ENCODE measurements at places on chromosomes 6 and 20.

DNA sequence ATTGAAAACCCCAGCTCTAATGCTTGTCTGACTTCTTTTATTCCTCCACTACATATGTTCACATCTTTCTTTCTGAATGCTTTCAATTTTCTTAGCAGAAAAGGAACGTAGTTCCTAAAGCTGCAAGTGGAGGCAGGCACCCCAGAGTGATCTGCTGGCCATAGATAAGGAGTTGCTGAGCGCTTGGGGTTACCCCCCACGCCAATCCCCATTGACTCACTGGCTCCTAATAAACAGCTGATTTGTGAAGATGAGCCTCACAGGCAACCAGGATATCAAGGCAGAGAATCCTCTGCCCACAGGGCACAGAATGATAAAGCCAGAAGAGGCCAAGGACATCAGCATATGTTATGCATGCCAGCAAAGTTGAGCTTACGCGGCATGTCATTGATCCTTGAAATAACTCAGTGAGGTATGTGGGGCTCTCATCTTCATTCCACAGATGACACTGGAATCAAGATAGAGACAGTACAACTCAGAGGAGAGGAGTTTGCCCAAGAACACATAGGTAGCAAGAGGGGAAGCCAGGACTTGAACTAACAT is 129.1 kb upstream of the PTPRT start:
- DNase-seq: no peak

GRCh38 chr20:1940581-1940980 is 45.4 kb downstream of the SIRPA start:
- DNase-seq: no peak

GRCh38 chr6:160010067-160010466 is 41.2 kb downstream of the IGF2R start:
- DNase-seq: no peak

GRCh38 chr6:125533710-125534397 is 215.6 kb upstream of the HEY2 start:
- DNase-seq: no peak

DNA sequence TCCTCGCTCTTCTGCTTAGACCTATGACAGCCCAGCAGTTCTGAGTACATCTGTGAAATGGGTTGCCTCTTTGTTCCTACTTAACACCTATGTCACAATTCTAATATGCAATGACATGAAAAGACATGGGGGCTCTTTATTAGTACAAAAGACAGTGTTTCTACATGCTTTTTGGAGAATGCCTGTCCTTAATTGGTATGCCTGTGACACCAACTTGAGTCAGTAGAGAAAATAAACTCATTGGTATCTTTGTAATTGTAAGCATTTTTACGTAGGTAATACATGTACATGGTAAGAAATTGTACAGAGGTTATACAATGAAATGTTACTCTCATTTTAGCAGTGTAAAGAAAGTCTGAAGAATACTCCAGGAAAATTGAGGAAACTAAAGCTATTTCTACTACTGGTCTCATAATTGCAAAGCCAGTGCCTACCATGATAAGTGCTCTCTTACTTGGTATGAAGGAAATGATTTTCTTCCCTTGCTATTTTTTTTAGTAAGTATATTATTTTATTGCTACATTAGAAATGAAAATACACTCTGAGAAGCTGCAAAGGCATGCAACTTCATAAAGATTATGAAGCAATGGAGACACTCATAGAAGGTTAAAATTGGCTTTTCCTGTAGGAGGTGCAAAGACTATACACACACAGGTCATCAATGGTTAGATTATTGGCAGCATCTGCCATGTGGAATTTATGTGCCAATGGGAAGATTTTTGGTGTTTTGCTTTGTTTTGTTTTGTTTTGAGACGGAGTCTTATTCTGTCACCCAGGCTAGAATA is 4.9 kb upstream of the EEF1A1 start:
- no peak for DNase-seq

DNA sequence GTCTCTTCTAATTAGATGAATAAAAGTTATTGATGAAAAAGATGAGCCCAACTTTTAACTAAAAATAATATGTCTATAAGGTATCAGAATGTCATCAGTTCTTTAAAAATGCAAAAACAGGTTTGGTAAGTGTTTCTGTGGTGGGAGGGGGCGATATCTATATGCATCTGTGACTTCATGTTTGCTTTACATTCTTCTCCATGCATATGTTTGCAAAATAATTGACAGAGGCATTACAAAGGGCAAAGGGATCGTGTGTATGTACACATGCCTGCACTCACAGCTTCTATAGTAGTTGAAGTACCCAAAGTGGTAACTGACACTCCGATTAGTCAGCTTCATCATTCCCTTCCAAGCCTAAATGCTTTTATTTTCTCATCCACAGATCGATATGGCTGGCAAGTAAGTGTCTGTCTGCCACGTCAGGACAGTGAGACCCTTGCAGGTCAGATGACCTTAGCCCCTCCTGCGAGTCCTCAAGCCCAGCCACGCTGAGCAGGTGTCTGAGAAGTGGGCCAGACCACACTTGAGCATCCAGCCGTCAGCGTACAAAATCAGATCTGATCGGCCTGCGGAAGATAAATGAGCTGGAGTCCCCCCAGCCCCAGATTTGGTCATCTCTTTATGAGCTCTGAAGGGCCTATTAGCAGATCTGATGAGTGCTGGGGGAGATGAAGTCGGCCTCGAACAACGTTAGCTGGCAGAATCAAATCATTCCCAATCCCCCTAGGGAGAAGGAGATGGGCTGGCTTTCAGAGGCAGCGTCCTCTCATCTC is 369.1 kb downstream of the MAFB start:
- DNase-seq: no peak

DNA sequence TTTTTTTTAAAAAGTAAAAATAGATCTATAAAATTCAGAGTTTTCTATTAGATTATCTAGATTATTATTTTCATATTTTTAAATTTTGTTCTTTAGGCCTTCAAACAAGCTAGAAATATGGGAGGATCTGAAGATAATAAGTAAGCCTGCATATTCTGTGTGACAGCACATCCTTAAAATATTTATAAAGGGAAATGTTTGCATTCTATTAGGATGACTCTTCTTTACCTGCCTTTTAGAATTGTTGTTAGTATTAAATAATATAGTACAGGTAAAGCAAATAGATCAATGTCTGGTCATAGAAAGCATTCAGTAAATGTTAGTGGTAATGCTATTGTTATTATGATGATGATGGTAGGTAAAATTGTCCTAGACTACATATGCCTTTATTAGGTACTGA is 17.4 kb downstream of the PEX3 start:
- DNase-seq: no peak

GRCh38 chr6:133251688-133252087 is 10.5 kb downstream of the EYA4 start:
- no peak for DNase-seq

DNA sequence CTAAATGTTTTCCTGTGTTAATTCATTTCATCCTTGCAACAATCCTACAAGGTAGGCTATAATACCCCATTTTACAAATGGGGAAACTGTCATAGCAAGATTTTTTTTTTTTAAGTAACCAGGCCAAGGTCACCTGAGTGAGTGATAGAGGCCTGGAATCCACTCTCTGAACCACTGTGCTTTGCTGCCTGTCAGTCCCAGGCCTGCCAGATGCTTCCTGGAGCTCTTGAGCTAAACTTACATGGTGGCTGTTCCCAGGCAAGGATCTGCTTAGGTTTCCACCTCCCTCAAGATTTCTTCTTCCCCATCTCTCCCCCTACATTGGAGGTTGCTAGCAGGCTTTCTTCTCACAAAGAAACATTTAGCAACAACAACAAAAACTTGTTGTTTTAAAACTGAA is 32.7 kb upstream of the RNF8 start:
- DNase-seq: no peak

- no peak for DNase-seq
Observed at GRCh38 chr6:117919775-117920729, 13.0 kb downstream of the SLC35F1 start.

DNA sequence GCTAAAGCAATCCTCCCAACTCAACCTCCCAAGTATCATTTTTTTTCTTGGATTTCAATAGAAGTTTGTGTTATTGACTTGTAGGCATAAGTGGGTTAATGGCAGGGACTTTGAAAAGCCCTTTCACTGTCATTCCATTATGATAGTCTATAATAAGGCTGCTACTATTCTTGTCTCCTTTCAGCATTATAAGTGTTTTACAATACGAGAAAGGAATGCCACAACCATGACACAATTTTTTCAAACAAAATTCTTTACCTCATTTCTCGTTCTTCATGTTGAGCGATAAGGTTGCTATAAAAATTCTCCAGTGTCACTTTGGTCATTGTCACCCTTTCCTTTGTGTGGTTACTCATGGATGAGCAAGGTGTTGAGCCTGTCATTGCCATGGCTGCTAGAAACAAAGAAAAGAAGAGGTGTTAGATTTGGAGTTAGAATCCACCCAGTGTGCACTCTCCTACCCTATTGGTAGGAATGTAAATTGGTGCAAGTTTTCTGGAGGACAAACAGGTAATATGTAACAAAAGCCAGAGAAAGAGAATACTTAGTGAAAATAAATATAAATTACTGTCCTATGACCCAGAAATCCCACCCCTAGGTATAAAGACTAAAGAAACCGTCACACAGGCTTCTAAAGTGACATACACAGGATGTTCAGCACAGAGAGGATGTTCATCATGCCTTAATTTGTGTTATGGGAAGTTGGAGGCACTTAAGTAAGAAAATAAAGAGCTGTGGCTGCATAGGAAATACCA is 7.3 kb downstream of the STK38 start:
- DNase-seq: no peak

DNA sequence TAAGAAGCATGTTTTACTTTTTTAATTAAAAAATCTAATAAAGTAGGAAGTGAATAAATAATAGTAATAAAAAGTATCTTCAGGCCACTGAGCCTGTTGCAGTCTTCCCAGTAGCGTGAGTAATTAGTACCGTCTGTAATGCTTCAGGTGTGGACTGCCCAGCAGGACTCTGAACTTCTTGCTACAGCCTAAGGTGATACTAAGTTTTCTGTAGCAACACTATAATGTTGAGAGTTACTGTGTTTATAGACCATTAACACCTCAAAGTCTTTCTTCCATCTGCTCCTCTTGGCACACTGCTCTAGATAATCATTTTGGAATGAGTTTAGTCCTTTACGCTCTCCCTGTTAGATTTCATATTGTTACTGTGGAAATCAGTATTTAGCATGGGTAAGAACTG is 28.4 kb downstream of the VAPB start:
- DNase-seq: no peak

DNA sequence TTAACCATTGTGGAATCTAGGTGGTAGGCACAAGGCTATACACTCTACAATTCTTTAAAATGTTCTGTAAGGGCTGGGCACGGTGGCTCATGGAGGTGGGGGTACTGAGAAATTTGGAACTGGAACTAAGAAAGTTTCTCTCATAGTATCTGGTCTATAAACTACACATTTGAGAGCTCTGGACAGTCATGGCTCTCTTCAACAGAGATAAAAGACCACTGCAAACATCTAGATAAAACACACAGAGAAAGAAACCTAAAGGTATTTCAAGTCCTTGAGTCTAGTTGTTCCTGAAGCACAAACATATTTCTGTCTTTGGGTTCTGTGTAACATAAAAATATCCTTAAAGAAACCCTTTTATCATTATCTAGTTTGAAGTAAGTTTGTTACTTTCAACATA is 35.2 kb downstream of the ILRUN start:
- DNase-seq: no peak

GRCh38 chr20:57458400-57459160 is 66.4 kb downstream of the CTCFL start:
- DNase-seq: no peak

DNA sequence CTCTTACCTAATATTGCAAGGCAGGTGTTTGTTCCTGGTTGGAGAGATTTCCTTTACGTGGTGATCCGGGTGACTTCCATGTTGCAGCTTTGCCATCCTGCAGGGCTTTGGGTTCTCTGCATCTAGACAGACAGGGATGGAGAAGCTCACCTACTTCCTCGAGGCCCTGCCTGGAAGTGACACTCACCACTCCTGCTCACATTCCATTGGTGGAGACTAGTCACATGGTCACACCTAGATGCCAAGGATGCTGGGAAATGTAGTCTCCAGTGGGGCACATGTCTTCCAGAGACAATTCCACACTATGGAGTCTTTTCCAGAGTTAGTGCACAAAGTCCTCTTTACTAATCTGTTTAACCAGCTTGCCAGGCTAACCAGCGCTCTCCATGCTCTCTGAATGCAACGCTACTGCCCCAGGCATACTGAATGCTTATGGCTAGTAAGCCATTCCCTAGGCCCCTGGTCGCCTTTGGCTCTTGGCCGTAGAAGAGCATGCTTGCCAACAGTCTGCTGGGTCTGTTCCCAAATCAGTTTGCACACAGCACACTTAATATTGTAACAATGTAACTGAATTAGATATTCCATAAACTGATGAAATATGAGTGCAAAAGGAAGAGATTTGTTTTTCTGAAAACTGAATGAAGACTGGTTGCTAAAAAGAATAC is 6.7 kb upstream of the KCNK15 start:
- DNase-seq: peak; percentile 23

DNA sequence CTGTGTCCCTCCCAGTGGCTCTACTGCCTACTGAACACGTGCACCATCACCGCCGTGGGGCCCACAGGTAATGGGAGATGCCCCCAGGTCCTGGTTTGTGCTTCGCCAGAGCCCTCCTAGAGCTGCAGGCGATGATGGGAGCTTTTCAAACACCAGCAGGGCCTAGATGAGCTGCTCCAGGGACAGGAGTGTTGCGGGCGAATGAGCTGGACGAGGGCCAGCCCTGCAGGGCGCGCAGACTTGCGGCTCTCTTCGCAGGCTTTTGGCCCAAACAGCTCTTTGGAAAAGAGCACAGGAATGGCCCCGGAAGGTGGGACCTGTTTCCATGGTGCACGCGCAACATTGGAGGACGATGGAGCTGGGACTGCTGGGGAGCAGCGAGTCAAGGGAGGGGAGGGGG is 409.3 kb upstream of the SULF2 start:
- no peak for DNase-seq

- no peak for DNase-seq
Observed at GRCh38 chr20:48329676-48330664, 497.8 kb downstream of the PREX1 start.

DNA sequence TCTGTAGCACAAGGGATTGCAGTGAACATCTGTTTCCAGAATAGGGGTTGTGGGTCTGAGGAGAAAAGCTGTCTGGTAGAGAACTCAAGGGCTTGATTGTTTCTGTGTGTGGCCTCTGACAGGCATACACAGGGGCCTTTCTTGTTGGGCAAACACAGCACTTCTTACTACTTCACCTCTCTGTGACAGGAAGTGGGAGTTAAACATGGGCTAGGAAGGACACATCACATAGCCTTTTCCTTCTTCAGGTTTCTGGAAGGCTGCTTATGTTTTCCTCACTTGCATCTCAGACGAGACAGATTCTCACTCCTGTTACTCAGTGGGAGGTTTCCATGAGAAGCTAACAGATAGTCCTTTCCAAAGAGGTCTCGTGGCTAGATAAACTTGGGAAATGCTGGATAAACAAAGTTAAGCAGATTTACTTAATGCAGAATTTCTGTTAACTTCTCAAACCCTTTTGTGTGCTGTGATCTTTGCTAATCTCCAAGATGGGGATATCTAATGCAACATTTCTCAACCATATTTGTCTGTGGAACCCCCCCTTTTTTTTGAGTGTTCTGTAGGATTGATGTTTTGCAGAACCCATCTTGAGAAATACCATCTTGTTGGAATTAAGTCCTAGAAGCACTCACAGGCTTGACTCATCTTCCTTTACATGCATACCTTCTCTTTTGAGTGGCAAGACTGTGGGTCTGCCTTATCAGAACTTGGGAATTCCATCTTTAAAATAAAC is 41.9 kb upstream of the RNF8 start:
- DNase-seq: no peak
